ENCODE measurements at places on chromosomes 4 and X.

GRCh38 chr4:20813700-20814099 is 113.4 kb downstream of the PACRGL start:
- no peaks in the 10 kb centered on the region for H3K27me3 ChIP-seq
- H3K36me3 ChIP-seq: no peaks in the 10 kb centered on the region
- H3K4me3 ChIP-seq: no peak overlapping the region
- H3K4me1 ChIP-seq: peaks cover 12% of the 10 kb centered on the region
- no peak for DNase-seq
- no peak overlapping the region for H3K27ac ChIP-seq

GRCh38 chr4:47650584-47651130 is 165.6 kb downstream of the ATP10D start:
- H3K4me1 ChIP-seq: no peaks in the 10 kb centered on the region
- DNase-seq: no peak
- H3K27me3 ChIP-seq: no peaks in the 10 kb centered on the region
- H3K27ac ChIP-seq: no peak overlapping the region
- H3K4me3 ChIP-seq: no peak overlapping the region

DNA sequence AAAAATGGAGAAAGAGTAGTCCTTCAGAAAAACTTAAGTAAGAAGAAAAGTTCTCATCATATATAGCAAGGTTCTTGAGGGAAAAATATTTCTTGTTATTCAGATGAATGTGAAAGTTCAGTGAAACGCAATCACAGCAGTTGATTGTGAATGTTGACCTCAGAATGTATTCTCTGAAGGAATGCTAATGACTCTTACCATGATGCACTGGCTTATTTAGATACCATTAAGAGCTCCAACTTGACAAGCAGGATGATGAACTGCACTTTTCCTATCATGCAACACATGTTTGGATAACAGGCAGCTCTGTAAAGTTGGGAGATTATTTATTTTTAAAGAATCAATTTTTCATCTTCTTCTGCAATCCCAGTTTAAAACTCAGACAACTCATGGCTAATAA is 115.5 kb upstream of the MYOZ2 start:
- no peaks in the 10 kb centered on the region for H3K27me3 ChIP-seq
- no peaks in the 10 kb centered on the region for H3K36me3 ChIP-seq
- peaks cover 4% of the 10 kb centered on the region for H3K4me1 ChIP-seq
- no peak for DNase-seq

DNA sequence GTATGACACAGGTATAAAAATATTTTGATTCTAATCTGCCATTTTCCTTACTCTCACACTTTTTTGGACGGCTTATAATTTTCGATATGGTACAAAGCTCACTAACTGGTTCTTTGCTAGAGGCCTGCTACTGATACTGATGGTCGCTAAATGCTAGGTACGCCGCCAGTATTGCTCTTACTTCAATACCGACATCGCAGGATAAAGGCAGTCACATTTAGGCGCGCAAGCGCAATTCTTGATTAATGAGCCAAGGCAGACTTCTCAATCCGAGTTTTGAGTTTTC is 557 bp upstream of the USP38 start:
- no peaks in the 10 kb centered on the region for H3K36me3 ChIP-seq
- DNase-seq: no peak
- H3K4me3 ChIP-seq: peak overlapping the region; percentile 97
- peaks cover 8% of the 10 kb centered on the region for H3K4me1 ChIP-seq

DNA sequence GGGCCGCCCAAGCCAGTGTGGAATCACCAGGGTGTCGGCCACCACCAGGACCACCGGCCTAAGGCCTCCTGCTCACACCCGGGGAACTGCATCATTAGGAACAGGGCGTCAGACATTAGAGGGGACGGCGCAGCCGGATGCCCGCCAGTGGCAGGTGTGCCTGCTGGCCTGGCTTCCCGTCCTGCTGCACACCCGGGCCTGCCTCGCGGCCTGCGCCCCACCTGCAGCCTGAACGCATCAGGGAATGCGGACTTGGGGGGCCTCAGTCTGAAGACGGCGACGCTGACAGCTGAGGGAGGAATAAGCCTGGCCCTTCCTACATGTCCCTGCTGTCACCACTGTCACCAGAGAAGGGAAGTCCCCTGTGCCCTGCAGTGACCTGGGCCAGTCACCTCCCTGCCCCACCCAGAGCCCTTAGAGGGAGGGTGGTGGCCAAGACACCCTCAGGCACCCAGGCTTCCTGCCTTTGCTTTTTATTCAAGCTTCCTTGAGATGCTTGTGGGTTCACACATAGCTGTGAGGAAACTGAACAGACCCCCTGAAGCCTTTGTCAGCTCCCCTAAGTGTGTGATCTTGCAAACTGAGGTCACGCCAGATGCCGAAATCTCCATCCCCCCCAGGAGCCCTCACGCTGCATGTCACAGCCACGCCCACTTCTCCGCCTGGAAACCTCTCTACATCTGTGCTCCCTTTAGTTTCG is 3.2 kb downstream of the DGKQ start:
- no peak overlapping the region for H3K4me3 ChIP-seq
- peaks cover 5% of the 10 kb centered on the region for H3K27me3 ChIP-seq
- H3K4me1 ChIP-seq: peaks cover 19% of the 10 kb centered on the region

- no peaks in the 10 kb centered on the region for H3K4me1 ChIP-seq
- H3K27me3 ChIP-seq: no peaks in the 10 kb centered on the region
- no peak overlapping the region for H3K27ac ChIP-seq
- no peak overlapping the region for H3K4me3 ChIP-seq
- no peak for DNase-seq
Measured at GRCh38 chr4:110704748-110705439, 82.0 kb upstream of the PITX2 start.

- no peaks in the 10 kb centered on the region for H3K36me3 ChIP-seq
- peak; percentile 13 for DNase-seq
- H3K27ac ChIP-seq: peak overlapping the region; percentile 14
- H3K4me3 ChIP-seq: no peak overlapping the region
Measured at GRCh38 chrX:148878371-148878770, 378.0 kb downstream of the AFF2 start.

GRCh38 chrX:151336809-151337208 is 60.2 kb upstream of the VMA21 start:
- H3K27ac ChIP-seq: no peak overlapping the region
- no peaks in the 10 kb centered on the region for H3K36me3 ChIP-seq
- no peaks in the 10 kb centered on the region for H3K4me1 ChIP-seq
- DNase-seq: no peak
- no peak overlapping the region for H3K4me3 ChIP-seq

DNA sequence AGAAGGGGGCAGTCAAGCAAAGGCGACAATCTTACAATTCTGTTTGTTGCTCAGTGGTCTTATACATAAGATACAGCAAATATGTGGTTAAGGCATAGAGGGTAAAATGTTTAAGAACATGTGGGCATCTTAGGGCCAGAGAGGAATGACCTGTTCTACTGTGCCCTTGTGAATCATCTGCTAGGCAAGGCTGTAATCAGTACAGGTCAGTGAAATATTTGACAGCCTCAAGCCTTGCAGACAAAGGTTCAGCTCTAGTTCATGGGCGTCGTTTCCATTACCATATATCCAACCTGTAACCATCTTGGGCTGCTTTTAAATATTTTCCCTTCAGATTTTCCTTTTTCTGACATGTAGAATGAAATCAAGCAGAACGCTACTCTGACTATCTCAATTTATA is 37.3 kb downstream of the AGA start:
- no peaks in the 10 kb centered on the region for H3K4me1 ChIP-seq
- no peaks in the 10 kb centered on the region for H3K36me3 ChIP-seq
- H3K27me3 ChIP-seq: no peaks in the 10 kb centered on the region
- no peak overlapping the region for H3K4me3 ChIP-seq
- DNase-seq: no peak
- no peak overlapping the region for H3K27ac ChIP-seq

DNA sequence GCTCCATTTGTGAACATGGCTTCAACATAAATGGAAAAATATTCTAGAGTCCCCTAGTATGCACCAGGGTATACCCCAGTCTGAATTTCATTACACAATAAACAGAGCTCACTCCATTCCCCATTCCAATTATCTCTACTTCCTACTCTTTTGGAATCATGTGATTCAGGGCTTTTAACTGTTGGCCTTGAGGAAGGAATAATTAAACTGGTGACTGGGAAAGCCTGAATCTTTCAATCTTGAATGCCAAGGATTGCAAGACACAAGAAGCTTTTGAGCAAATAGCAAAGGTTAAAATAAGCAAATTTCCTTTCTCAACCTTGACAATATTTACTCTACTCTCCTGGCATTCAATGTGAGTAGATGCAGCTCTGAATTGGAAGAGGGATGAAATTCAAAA is 77.5 kb upstream of the INPP4B start:
- no peaks in the 10 kb centered on the region for H3K36me3 ChIP-seq
- no peak overlapping the region for H3K4me3 ChIP-seq
- no peak for DNase-seq
- H3K27me3 ChIP-seq: no peaks in the 10 kb centered on the region

DNA sequence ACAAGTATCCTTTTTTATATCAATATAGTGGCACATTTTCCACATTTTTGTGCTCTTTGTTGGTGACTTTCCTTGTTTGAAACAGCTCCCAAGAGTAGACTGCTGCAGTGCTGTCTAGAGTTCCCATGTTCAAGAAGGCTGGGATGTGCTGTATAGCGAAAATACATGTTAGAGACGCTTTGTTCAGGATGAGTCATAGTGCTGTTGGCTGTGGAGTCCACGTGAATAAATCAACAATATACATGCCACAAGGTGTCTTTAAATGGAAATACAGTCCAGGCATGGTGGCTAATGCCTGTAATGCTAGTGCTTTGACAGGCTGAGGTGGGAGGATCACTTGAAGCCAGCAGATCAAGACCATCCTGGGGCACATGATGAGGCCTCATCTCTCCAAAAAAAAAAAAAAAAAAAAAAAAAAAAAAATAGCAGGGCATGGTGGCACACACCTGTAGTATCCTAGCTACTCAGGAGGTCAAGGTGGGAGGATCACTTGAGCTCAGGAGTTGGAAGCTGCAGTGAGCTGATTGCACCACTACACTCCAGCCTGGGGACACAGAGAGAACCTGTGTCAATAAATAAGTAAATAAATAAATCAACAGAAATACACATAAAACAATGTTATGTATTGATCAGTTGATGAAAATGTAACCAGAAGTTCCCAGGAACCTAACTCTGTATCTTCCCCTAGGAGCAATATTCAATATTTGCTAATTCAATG is 256.8 kb upstream of the STS start:
- H3K27me3 ChIP-seq: no peaks in the 10 kb centered on the region
- no peak overlapping the region for H3K4me3 ChIP-seq
- no peak for DNase-seq
- H3K36me3 ChIP-seq: no peaks in the 10 kb centered on the region

DNA sequence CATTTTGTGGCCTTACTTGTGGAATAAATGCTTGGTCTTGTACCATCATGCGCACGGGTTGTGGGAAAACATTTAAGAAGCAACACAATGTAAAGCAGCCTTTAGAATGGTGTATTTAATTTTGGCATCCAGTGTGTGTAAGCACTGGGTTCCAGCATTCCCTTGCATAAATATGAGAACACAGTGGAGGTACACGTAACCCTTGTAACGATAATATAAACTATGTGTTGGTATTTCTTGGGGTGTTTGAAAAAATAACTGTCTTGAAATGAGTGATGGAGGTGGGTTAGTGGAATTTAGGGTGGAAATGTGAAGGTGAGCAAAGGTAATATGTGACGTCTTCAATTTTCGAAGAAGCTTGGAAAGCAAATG is 2.1 kb downstream of the DCUN1D4 start:
- peaks cover 7% of the 10 kb centered on the region for H3K36me3 ChIP-seq
- H3K27ac ChIP-seq: peak overlapping the region; percentile 84
- no peak for DNase-seq
- H3K4me3 ChIP-seq: peak overlapping the region; percentile 91
- H3K4me1 ChIP-seq: peaks cover 13% of the 10 kb centered on the region

DNA sequence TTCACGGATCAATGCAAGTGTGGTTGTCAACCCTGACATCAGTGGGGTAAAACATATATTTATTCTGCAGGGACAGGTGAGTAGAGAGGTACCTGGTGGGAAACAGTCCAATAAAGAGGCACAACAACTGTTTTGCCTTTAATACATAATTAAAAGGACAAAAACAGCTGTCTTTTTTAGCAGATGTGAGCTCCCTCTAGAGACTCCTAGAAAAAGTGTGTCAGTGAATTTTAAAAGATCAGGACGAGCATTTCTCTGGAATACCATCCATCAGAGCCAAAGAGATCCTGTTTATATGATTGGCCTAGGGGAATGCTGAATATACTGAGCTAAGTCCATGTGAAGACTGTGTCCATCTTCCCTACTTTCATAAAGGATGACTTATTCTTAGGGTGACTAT is 58.3 kb downstream of the TMEM144 start:
- no peaks in the 10 kb centered on the region for H3K36me3 ChIP-seq
- H3K27ac ChIP-seq: no peak overlapping the region
- H3K4me1 ChIP-seq: no peaks in the 10 kb centered on the region
- H3K27me3 ChIP-seq: no peaks in the 10 kb centered on the region
- no peak overlapping the region for H3K4me3 ChIP-seq
- no peak for DNase-seq

- peaks cover 31% of the 10 kb centered on the region for H3K4me1 ChIP-seq
- no peaks in the 10 kb centered on the region for H3K36me3 ChIP-seq
- peak; percentile 54 for DNase-seq
- H3K4me3 ChIP-seq: no peak overlapping the region
Measured at GRCh38 chr4:8355306-8355705, 85.2 kb downstream of the ACOX3 start.

DNA sequence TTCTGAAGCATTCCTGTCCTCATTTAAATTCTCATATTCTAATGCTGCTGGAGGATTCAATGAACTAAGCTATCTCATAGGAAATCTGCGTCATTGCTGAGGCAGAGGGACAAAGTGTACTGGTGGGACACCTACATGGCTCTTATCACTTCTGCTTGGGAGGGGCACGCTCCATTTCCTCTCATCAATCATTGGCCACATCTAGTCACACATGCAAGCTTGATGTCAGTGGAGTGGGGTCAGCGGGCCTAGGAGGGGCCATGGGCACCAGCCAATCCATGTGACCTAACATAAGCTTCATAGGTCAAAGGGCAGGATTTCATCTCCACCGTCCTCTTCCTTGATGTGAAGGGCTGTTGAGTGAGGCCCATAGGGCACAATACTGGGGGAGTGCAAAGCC is 21.4 kb downstream of the BEX3 start:
- no peaks in the 10 kb centered on the region for H3K36me3 ChIP-seq
- no peaks in the 10 kb centered on the region for H3K27me3 ChIP-seq
- no peak overlapping the region for H3K4me3 ChIP-seq
- peaks cover 11% of the 10 kb centered on the region for H3K4me1 ChIP-seq

DNA sequence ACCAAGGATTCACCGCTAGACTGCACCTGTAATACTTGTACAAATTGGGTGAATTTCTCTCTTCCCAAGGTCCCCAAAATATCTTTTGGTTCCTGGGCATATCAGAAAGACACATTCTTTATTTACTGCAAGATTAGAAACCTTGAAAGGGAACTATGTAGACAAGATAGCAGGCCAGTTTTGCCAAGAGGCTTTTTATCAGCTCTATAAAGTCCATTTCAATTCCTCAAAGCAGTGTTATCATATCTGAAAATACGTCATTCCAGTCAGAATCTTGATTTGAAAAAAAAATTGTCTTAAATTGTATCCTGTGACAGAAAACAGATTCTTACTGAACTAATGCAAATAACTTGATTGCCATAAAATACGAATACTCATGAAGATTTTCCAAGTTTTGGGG is 37.0 kb upstream of the NSG1 start:
- H3K4me1 ChIP-seq: no peaks in the 10 kb centered on the region
- no peaks in the 10 kb centered on the region for H3K36me3 ChIP-seq
- H3K4me3 ChIP-seq: no peak overlapping the region
- H3K27me3 ChIP-seq: no peaks in the 10 kb centered on the region
- no peak overlapping the region for H3K27ac ChIP-seq

- no peaks in the 10 kb centered on the region for H3K36me3 ChIP-seq
- H3K4me1 ChIP-seq: no peaks in the 10 kb centered on the region
- no peak for DNase-seq
- H3K4me3 ChIP-seq: no peak overlapping the region
- H3K27ac ChIP-seq: no peak overlapping the region
Measured at GRCh38 chrX:77694491-77694890, 91.5 kb downstream of the ATRX start.
